ENCODE measurements at places on chromosomes 4 and X. TPM values are rescaled to one million over a fixed set of nuclear protein-coding genes. Genes with fewer than 3 reads are reported as not detected.

TLR8 gene
- total RNA-seq: 1.2 TPM

CFAP99 gene
- 0.69 TPM for total RNA-seq

SYAP1 gene
- 30.2 TPM for total RNA-seq

NAA11 gene
- total RNA-seq: not detected

FAT1 gene
- total RNA-seq: 132 TPM

DCAF12L1 gene
- total RNA-seq: 1.2 TPM

CTAG2 gene
- not detected for total RNA-seq

COX7B2 gene
- not detected for total RNA-seq

CXXC4 gene
- total RNA-seq: 68.0 TPM

CYBB gene
- 19.6 TPM for total RNA-seq

RHOXF1 gene
- total RNA-seq: not detected

CABS1 gene
- total RNA-seq: not detected

ADGRG2 gene
- total RNA-seq: 0.69 TPM

RBMXL3 gene
- not detected for total RNA-seq

CENPVL1 gene
- 6.7 TPM for total RNA-seq

ITM2A gene
- total RNA-seq: 84.7 TPM

TLR1 gene
- 8.3 TPM for total RNA-seq

ATP2B3 gene
- 15.0 TPM for total RNA-seq

NDNF gene
- total RNA-seq: 11.8 TPM

ANK2 gene
- 684 TPM for total RNA-seq

IBSP gene
- not detected for total RNA-seq

MRPL1 gene
- total RNA-seq: 49.1 TPM

MAGEE2 gene
- total RNA-seq: 4.2 TPM

GPC3 gene
- total RNA-seq: 11.8 TPM

PHKA1 gene
- total RNA-seq: 5.1 TPM

PSAPL1 gene
- not detected for total RNA-seq

ZC4H2 gene
- 15.0 TPM for total RNA-seq

VEGFD gene
- total RNA-seq: 0.46 TPM

COL4A5 gene
- total RNA-seq: 20.5 TPM

TMEM144 gene
- total RNA-seq: 9.7 TPM

KIT gene
- 42.0 TPM for total RNA-seq

CD40LG gene
- not detected for total RNA-seq

GAB3 gene
- 1.4 TPM for total RNA-seq

Measured in diencephalon (tissue), 1 donor.